ENCODE measurements at places on chromosomes 16 and 17.

DNA sequence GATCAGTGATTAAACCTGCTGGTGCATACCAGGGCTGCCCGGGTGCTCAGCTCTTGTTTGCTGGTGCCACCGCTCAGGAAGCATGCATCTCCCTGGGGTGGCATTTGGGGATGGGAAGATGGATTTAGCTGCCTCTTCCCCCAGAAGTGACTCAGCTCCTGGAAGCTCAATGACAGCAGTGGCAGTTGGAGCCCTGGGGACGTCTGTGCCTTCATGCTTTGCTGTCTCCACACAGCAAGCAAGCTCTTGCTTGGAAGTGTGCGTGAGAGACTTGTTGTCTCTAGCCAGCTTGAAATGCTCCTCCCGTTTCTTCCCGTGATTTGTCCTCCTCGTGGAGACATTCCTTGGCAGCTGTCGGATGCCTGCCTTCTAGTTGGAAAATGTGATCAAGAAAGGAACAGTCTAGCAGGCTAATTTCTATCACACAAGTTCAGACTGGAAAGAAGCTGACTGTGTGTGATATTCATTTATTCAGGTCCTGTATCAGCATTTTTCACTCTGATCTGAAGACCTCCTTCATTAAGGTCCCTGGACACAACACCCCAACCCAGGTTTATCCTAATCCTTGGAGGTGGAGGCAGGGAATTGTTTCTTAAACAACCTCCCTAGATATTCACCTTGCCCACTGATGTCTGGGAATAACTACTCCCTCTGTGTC is 73.0 kb downstream of the BMERB1 start:
- DNase-seq: no peak

DNA sequence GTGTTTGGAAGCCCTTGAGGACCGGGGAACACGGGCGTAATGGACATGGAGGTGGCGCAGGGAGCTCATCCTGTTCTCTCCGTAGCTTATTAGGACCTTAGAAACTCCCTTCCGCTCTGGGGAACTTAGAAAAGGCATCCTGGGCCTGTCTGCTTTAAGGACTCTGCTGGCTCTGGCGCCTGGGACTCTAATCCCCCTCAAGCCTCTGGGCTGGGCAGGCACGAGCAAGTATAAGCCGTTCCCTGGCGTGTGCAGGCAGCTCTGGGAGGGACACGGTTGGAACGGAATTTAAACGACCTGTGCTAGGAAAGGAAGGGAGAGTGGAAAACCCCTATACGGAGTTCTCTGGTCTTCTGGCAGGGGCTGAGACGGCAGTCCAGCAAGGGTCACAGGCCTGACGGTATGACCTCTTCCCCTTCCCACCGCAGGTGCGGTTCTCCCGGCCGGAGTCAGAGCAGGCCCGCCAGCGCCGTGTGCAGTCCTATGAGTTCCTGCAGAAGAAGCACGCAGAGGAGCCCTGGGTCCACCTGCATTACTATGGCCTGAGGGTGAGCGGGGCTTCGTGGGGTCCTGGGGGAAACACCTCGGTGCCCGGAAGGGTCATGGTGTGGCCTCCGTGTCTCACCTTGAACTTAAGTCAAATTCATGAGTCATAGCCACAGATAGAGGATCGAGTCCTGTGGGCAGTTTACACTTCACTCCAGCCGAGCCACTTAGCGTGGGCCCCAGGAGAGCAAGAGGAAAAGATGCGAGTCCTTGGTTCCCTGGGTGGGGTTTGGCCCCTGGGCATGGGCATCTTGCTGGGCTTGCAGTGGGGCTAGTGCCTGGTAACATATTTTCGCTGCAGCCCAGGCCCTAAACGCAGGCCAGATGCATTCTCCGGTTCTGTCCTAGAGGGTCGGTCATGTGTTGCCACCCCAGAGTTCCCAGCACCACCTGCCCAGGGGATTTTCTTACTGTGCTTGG is 17.7 kb downstream of the POLR3E start:
- DNase-seq: no peak

GRCh38 chr16:74999219-74999608 is 390 bp downstream of the ZNRF1 start:
- peak; percentile 34 for DNase-seq

DNA sequence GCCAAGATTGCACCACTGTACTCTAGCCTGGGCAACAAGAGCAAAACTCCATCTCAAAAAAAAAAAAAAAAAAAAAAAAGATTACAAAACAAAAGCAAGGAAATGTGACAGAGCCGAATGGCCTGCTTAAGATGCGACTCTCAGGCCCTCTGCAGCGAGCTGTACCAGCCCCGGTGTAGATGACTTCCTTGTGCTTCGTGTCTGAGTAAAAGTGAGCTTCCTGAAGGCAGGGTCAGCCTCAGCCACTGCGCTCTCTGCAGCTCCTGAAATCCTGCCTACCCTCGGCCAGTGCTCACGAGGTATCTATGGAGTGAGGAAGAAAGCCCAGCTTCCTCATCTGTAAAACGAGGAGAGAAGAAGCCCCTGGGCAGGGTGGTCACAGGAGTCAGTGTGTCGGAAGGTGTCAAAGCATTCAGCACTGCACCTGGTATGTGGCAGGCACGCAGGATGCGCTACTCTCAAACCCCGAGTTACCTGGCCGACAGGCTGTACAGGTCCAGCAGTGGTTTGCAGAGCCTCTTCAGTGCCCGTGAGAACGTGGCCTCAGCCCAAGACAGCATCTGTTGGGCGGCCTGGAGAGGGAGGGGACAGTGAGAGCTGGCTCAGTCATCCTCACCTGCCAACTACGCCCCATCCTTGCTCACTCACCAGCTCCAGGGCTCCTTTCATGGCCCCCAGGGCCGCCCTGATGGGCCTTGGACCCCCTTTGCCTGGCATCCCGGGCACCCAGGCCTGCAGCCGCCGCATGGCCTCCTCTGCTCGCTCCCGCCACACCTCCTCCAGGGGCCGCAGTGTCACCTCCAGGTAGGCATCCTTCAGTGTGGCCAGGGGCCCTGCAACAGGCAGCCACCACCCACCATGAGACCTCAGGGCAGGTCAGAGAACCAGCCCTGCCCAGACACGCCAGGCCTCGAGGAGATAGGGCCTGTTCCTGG is 44.6 kb downstream of the RMI2 start:
- DNase-seq: no peak

- no peak for DNase-seq
These were observed 70.5 kb downstream of the MARF1 start for GRCh38 chr16:15572329-15573001.

DNA sequence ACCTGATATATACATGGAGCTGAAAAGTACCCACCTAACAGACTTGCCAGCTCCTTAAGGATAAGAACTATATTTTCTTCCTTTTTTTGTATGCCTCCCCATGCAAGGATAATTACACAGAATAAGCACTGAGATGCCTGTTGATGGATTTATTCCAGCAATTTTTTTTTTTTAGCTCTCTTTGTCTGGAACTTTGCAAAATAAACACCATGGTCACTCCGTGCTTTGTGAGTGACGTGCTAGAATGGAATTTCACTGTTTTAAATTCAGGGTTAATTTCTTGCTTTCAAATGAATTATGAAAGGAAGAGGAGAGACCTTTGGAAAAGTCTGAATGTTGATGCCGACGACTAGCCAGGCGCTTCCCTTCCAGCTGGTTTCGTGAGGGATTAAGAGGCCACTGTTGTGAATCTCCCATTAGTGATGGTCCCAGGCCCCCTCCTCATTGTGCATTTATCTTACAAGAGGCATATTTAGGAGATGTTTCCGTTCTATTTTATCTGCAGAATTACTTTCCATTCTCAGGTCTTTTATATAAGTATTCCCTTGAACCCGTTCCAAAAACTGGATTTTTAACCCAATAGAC is 529.1 kb downstream of the WWOX start:
- no peak for DNase-seq

DNA sequence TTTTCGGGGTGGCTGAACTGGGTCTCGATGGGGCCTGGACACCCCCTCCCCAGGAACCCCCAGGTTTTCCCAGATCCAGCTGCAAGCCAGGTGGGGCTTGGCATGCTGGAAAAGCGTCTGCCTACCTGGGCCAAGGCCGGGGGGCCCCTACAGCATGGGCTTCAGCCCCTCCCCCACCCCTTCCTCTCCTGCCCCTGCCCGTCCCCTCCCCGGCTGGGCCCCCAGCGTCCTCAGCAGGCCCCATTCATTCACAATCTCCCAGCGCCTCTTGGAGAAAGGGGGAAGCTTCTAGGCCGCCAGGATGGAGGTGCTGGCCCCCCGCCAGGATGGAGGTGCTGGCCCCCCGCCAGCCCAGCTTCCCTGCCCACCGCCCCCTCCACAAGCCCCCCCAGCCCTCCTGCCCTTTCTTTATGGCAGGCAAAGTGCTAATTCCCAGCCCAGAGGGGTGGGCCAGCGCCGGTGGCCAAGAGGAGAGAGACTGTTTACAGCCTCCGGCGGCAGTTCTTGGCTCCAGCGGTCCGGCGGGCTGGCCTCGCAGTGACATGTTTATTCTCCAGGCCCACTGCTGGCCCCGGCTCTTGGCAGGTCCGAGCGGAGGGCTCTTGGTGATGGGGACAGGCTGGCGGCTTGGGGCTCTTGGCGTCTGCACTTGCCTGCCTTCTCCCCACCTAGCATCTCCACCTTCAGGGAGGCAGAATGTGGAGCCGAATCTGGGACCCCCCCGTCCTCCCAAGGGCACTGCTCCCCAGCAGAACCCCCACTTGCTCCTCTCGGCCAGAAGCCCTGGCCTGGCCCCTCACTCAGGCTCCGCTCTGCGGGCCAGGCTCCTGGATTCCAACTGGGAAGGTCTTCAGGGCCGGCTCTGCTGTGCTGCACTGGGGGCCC is 94.4 kb upstream of the CIBAR2 start:
- DNase-seq: no peak

- no peak for DNase-seq
These were observed 1.3 kb downstream of the DHX58 start for GRCh38 chr17:42111265-42111636.

- no peak for DNase-seq
These were observed 16.9 kb downstream of the MYO1D start for GRCh38 chr17:32859857-32860525.

DNA sequence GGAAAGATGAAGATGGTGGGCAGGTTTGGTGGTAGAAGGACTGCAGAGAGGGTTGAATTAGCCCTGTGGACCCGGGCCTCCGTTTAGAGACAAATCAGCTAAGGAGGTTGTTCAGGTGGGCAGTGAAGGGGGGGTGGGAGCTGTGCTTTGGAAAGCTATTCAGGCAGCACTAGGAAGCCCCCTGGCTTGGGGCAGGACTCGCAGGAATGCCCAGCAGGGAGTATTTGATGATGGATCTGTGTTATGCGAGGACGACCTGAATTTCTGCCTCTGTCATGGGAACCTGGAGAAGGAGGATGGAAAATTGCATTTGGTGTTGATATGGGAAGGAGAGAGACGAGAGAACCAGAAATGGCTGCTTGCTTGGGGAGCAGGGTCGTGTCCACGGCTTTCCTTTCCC is 3.5 kb downstream of the SPDYE4 start:
- DNase-seq: no peak

GRCh38 chr16:85010446-85010930 is 847 bp downstream of the ZDHHC7 start:
- DNase-seq: no peak

DNA sequence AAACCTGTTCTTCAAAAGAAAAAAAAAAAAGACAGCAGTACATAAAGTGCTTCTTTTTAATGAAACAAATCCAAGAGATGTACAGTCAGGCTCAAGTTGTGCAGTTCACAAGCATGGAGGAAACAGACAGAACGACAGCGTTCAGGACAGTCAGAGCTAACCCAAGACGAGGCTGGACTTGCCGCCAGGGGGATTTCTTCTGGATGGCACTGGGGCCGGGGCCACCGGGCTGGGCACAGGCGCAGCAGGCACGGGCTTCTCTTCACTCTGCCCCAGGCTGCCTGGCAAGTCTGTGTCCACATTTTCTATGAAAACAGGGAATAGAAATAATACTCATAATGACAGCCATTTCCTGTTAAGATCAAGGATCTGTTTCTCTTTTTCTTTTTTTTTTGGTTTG is 4.4 kb upstream of the NT5C start:
- no peak for DNase-seq

- DNase-seq: no peak
These were observed 51.0 kb upstream of the NOL11 start for GRCh38 chr17:67666710-67667109.

GRCh38 chr17:17060001-17060922 is 18.0 kb downstream of the MPRIP start:
- no peak for DNase-seq

GRCh38 chr16:58418601-58419000 is 26.3 kb downstream of the GINS3 start:
- DNase-seq: no peak

DNA sequence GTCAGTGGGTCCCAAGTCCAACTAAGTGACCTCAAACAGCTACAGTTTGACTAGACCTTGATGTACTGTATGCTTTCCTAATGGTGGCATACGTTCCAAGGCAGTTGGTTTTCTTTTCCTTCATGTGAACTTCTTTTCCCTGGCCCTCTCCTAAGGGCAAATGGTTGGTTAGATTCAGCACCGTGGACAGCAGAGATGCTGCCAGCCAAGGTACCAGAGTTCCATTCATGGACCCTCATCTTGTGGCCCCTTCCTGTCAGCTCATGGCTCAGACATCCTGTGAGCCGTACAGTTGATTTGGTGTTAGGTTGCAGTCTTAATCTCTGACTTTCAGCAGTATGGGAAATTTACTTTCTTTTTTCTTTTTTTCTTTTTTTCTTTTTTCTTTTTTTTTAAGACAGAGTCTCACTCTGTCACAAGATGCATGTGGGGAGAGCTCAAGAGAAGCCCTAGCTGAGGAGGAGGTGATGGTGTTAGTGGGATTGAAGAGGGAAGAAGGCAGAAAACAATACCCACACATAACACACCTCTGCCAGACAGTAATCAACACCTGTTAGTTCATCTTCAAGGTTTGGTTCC is 122.4 kb downstream of the USP31 start:
- no peak for DNase-seq

GRCh38 chr16:4548124-4548523 is 8.0 kb upstream of the C16orf96 start:
- DNase-seq: no peak

GRCh38 chr16:23917621-23918020 is 81.8 kb downstream of the PRKCB start:
- DNase-seq: no peak

GRCh38 chr17:27504188-27504995 is 48.1 kb downstream of the KSR1 start:
- DNase-seq: no peak

DNA sequence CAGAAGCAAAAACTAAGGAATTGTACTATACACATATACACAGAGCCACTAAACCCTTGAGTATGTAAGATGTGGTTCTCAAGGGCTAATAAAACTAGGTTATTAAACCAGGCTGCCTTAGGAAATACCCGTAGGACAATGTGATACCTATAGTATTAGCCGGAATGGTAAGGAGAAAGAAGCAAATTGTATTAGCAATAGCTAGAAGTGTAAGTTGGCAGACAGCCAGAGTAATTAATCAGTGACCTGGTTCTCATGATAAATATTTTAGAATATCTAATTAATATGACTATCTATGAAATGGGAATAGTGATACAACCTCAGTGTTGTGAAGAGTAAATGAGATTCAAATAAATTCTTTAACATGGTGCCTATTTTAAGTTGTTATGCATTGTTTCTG is 18.6 kb downstream of the GDPD1 start:
- DNase-seq: no peak

GRCh38 chr16:17269439-17269838 is 201.3 kb downstream of the XYLT1 start:
- no peak for DNase-seq

DNA sequence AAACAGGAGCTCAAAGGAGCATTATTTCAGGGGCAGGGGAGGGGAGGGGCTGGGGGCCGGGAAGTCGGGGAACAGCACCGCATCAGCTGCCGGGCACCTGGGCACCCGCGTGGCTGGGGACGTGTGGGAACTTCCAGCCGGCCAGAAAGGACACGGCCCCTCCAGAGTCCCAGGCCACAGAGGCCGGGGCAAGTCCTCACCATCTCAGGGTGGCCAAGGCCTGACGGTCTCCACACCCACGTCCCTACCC is 1.1 kb downstream of the PGAP6 start:
- no peak for DNase-seq

- DNase-seq: no peak
These were observed 7.0 kb downstream of the MYO15A start for GRCh38 chr17:18115517-18115916.
